Activated CD8-positive, alpha-beta T cell treated with anti-CD3 and anti-CD28 coated beads, Interleukin-2, amount 10 ng/mL, durations not matched to agents 7 days and 5 days (primary cell): ENCODE measurements at places on chromosomes 3 and 15. TPM values are rescaled to one million over a fixed set of nuclear protein-coding genes. Genes with fewer than 3 reads are reported as not detected.

The SQOR gene
- 75.8 TPM for total RNA-seq

The TM4SF1 gene
- total RNA-seq, result not detected

The ZNF385D gene
- not detected for total RNA-seq

The GPR87 gene
- total RNA-seq, result not detected

The SMAD6 gene
- 1.2 TPM for total RNA-seq

DNA sequence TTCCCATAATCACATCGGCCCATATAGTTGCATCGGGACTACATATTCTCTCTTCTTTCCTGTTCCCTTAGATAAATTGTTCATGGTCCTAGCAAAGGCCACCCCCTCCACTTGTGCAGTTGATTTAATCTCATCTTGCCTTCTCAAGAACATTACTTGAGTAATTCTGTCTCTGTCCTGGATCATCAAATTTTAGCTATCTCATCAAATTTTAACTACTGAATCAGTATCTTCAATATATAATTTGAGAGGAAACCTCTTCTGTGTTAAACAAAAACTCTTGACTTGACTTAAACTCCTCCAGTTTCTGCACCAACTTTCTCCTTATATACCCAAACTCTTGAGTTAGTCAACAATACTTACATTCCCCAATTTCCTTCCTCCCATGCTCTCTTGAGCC, 4.2 kb upstream of the PRR23B start:
- peaks cover 2% of the 10 kb centered on the region for H3K27me3 ChIP-seq
- H3K27ac ChIP-seq, result no peak overlapping the region

GRCh38 chr3:101842245-101842934, 6.9 kb upstream of the NFKBIZ start:
- H3K27ac ChIP-seq, result no peak overlapping the region
- H3K4me3 ChIP-seq, result no peak overlapping the region
- DNase-seq, result no peak
- peaks cover 10% of the 10 kb centered on the region for H3K4me1 ChIP-seq
- no peaks in the 10 kb centered on the region for H3K27me3 ChIP-seq
- peaks cover 25% of the 10 kb centered on the region for H3K36me3 ChIP-seq

- no peak overlapping the region for H3K27ac ChIP-seq
- peaks cover 3% of the 10 kb centered on the region for H3K27me3 ChIP-seq
- H3K4me3 ChIP-seq, result no peak overlapping the region
- no peak for DNase-seq
- peaks cover 1% of the 10 kb centered on the region for H3K36me3 ChIP-seq
Measured at GRCh38 chr3:32323604-32324003, 68.0 kb upstream of the CMTM7 start.

GRCh38 chr15:56242576-56243162, 1.0 kb downstream of the RFX7 start:
- peaks cover 35% of the 10 kb centered on the region for H3K4me1 ChIP-seq
- peak overlapping the region; percentile 89 for H3K27ac ChIP-seq
- H3K36me3 ChIP-seq, result peaks cover 17% of the 10 kb centered on the region
- H3K27me3 ChIP-seq, result no peaks in the 10 kb centered on the region
- no peak for DNase-seq

GRCh38 chr15:29939404-29939803, 117.1 kb upstream of the TJP1 start:
- H3K4me1 ChIP-seq, result no peaks in the 10 kb centered on the region
- H3K36me3 ChIP-seq, result no peaks in the 10 kb centered on the region
- H3K4me3 ChIP-seq, result no peak overlapping the region
- H3K27ac ChIP-seq, result no peak overlapping the region
- no peak for DNase-seq
- H3K27me3 ChIP-seq, result peaks cover 10% of the 10 kb centered on the region

- no peaks in the 10 kb centered on the region for H3K36me3 ChIP-seq
- DNase-seq, result no peak
- no peak overlapping the region for H3K4me3 ChIP-seq
- peaks cover 40% of the 10 kb centered on the region for H3K27me3 ChIP-seq
Measured at GRCh38 chr15:34606545-34606944, 23.1 kb upstream of the GOLGA8B start.

- peak overlapping the region; percentile 85 for H3K27ac ChIP-seq
- peaks cover 18% of the 10 kb centered on the region for H3K27me3 ChIP-seq
- peaks cover 35% of the 10 kb centered on the region for H3K4me1 ChIP-seq
- peak; percentile 95 for DNase-seq
- no peaks in the 10 kb centered on the region for H3K36me3 ChIP-seq
Measured at GRCh38 chr15:91706322-91707032, 147.0 kb upstream of the SLCO3A1 start.

GRCh38 chr15:44584162-44584749, 47.3 kb downstream of the EIF3J start:
- DNase-seq, result peak; percentile 64
- H3K4me3 ChIP-seq, result no peak overlapping the region
- H3K27me3 ChIP-seq, result no peaks in the 10 kb centered on the region
- H3K36me3 ChIP-seq, result peaks cover 66% of the 10 kb centered on the region
- H3K4me1 ChIP-seq, result peaks cover 2% of the 10 kb centered on the region

- DNase-seq, result no peak
- H3K36me3 ChIP-seq, result no peaks in the 10 kb centered on the region
- H3K27me3 ChIP-seq, result peaks cover 5% of the 10 kb centered on the region
- no peak overlapping the region for H3K27ac ChIP-seq
- no peak overlapping the region for H3K4me3 ChIP-seq
Measured at GRCh38 chr15:71484080-71484479, 326.3 kb upstream of the NR2E3 start.

- no peaks in the 10 kb centered on the region for H3K27me3 ChIP-seq
- peaks cover 47% of the 10 kb centered on the region for H3K4me1 ChIP-seq
- DNase-seq, result peak; percentile 46
- peak overlapping the region; percentile 53 for H3K4me3 ChIP-seq
Measured at GRCh38 chr15:29039466-29040369, 153.9 kb downstream of the APBA2 start.

DNA sequence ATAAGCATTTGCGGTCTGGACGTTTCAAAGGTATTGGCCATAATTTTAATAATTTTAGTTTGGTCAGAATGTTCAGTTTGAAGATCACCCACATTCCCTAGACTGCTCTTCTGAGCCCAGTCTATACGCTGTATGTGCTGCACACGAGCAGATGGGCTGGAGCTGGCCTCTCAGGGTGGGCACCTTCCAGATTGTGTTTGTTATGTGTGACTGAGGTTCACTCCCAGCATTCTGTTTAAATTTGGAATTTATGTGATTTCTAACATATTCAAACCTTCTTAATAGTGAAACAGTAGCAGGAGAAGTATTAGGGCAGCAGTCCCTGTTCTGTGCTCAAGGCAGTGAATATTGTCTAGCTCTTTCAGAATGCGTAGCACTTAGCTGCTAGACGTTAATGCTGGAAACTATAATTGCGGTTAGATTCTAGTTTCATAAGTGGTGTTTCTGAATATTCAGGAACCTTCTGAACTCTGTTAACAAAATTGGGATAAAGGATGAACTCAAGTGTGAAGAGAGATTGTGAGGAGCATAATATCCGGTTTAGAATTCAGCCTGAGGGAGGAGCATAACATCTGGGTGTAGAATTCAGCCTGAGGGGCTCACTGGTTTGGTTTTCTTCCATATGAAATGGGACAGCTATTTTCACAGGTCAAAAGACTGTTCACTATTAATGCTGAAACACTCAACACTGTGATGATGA, 68.6 kb upstream of the RPL35A start:
- no peak for DNase-seq
- H3K4me1 ChIP-seq, result peaks cover 16% of the 10 kb centered on the region
- H3K36me3 ChIP-seq, result peaks cover 42% of the 10 kb centered on the region
- H3K27me3 ChIP-seq, result no peaks in the 10 kb centered on the region

GRCh38 chr3:53821631-53822121, 24.5 kb downstream of the CHDH start:
- H3K4me3 ChIP-seq, result no peak overlapping the region
- no peak overlapping the region for H3K27ac ChIP-seq
- H3K27me3 ChIP-seq, result peaks cover 9% of the 10 kb centered on the region

- no peak for DNase-seq
- no peak overlapping the region for H3K27ac ChIP-seq
- H3K4me1 ChIP-seq, result no peaks in the 10 kb centered on the region
- H3K36me3 ChIP-seq, result no peaks in the 10 kb centered on the region
- peaks cover 7% of the 10 kb centered on the region for H3K27me3 ChIP-seq
Measured at GRCh38 chr3:172844428-172844827, 93.9 kb downstream of the ECT2 start.

- H3K4me3 ChIP-seq, result no peak overlapping the region
- DNase-seq, result no peak
- H3K27ac ChIP-seq, result no peak overlapping the region
- peaks cover 2% of the 10 kb centered on the region for H3K4me1 ChIP-seq
- H3K27me3 ChIP-seq, result no peaks in the 10 kb centered on the region
Measured at GRCh38 chr3:45751537-45752242, 44.6 kb downstream of the SLC6A20 start.

DNA sequence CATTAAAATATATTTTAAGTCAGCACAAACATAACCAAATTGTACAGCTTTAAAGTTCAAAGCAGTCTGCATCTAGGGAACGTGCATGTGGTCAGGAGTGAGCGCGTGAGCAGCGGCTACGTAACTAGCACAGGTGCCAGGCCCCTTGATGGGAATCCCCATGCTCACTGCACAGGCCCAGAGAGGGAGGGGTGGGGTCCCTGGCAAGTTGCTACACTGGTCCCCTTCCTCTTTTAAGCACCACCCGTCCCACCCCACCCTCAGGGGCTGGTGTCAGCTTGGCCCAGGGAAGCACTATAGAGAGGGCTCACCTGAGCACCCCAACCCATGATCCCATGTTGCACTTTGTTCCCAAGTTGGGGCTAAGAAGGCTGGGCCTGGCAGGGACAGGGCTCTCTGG, 835 bp upstream of the GMPPB start:
- DNase-seq, result peak; percentile 38
- H3K4me3 ChIP-seq, result peak overlapping the region; percentile 95
- peaks cover 43% of the 10 kb centered on the region for H3K36me3 ChIP-seq

- no peak overlapping the region for H3K27ac ChIP-seq
- H3K27me3 ChIP-seq, result no peaks in the 10 kb centered on the region
- H3K36me3 ChIP-seq, result peaks cover 24% of the 10 kb centered on the region
- no peak for DNase-seq
Measured at GRCh38 chr15:100623301-100623700, 20.9 kb downstream of the ASB7 start.

DNA sequence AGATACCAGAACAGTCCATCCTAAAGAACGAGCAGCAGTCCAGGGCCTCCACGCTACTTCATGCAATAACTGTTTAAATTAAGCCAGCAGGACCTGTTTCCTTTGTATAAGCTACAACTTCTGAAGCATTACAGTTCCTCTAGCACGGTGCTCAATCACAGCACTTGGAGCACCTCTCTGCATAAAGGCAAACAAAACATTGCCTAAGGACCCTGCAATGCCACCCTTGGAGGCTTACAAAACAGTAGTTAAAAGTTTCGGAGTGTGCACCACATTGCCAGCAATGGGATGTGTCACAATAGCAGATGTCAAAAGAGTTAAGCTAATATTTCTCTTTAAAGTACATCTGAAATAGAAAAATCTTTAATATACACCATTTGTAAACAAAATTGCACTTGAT, 2.6 kb upstream of the VPS39 start:
- H3K4me3 ChIP-seq, result no peak overlapping the region
- peaks cover 37% of the 10 kb centered on the region for H3K36me3 ChIP-seq
- H3K27me3 ChIP-seq, result no peaks in the 10 kb centered on the region
- H3K4me1 ChIP-seq, result peaks cover 20% of the 10 kb centered on the region
- no peak for DNase-seq

- DNase-seq, result peak; percentile 65
- peaks cover 86% of the 10 kb centered on the region for H3K4me1 ChIP-seq
- no peaks in the 10 kb centered on the region for H3K27me3 ChIP-seq
Measured at GRCh38 chr3:56923526-56924224, 121.9 kb upstream of the ARHGEF3 start.

- no peaks in the 10 kb centered on the region for H3K36me3 ChIP-seq
- no peak overlapping the region for H3K27ac ChIP-seq
- no peak for DNase-seq
- H3K27me3 ChIP-seq, result no peaks in the 10 kb centered on the region
Measured at GRCh38 chr3:163543662-163544061, 1534.6 kb downstream of the SI start.

- no peaks in the 10 kb centered on the region for H3K36me3 ChIP-seq
- no peak overlapping the region for H3K27ac ChIP-seq
- peaks cover under 1% of the 10 kb centered on the region for H3K27me3 ChIP-seq
- H3K4me1 ChIP-seq, result no peaks in the 10 kb centered on the region
Measured at GRCh38 chr3:186303965-186304364, 58.1 kb downstream of the DGKG start.

- H3K36me3 ChIP-seq, result no peaks in the 10 kb centered on the region
- H3K27ac ChIP-seq, result no peak overlapping the region
- no peaks in the 10 kb centered on the region for H3K27me3 ChIP-seq
- DNase-seq, result no peak
- H3K4me3 ChIP-seq, result no peak overlapping the region
Measured at GRCh38 chr3:194930377-194931204, 244.9 kb downstream of the FAM43A start.

- H3K4me3 ChIP-seq, result no peak overlapping the region
- H3K27me3 ChIP-seq, result peaks cover 9% of the 10 kb centered on the region
- H3K36me3 ChIP-seq, result no peaks in the 10 kb centered on the region
- no peak for DNase-seq
Measured at GRCh38 chr15:39510001-39510701, 70.7 kb upstream of the THBS1 start.

DNA sequence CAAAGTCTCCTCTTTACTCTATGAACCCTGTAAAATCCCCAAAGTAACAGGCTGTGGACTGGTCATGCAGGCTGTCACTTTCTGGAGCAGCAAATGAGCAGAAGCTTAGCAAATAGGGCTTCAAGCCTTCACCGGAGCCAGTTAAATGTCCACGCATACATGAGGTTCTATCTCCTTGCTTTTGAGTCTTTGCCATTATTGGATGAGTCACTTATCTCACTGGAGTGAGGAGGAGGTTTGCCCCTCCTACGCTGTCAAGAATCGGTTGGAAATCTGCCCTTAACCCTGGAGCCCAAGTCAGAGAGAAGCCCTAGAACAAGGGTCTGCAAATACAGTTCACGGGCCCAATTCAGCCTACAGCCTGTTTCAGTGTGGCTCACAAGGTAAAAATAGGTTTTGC, 126.1 kb upstream of the CTNNB1 start:
- no peaks in the 10 kb centered on the region for H3K27me3 ChIP-seq
- H3K4me3 ChIP-seq, result no peak overlapping the region
- no peak overlapping the region for H3K27ac ChIP-seq
- no peak for DNase-seq
- no peaks in the 10 kb centered on the region for H3K36me3 ChIP-seq

- H3K27me3 ChIP-seq, result no peaks in the 10 kb centered on the region
- DNase-seq, result no peak
- H3K27ac ChIP-seq, result no peak overlapping the region
- H3K4me3 ChIP-seq, result no peak overlapping the region
Measured at GRCh38 chr3:83524901-83525300, 1433.9 kb upstream of the CADM2 start.

GRCh38 chr15:37291920-37292319, 191.6 kb upstream of the MEIS2 start:
- no peak overlapping the region for H3K27ac ChIP-seq
- H3K36me3 ChIP-seq, result no peaks in the 10 kb centered on the region
- H3K4me3 ChIP-seq, result no peak overlapping the region
- H3K4me1 ChIP-seq, result no peaks in the 10 kb centered on the region
- H3K27me3 ChIP-seq, result no peaks in the 10 kb centered on the region
- no peak for DNase-seq
